ENCODE measurements at places on chromosomes 4 and X.

DNA sequence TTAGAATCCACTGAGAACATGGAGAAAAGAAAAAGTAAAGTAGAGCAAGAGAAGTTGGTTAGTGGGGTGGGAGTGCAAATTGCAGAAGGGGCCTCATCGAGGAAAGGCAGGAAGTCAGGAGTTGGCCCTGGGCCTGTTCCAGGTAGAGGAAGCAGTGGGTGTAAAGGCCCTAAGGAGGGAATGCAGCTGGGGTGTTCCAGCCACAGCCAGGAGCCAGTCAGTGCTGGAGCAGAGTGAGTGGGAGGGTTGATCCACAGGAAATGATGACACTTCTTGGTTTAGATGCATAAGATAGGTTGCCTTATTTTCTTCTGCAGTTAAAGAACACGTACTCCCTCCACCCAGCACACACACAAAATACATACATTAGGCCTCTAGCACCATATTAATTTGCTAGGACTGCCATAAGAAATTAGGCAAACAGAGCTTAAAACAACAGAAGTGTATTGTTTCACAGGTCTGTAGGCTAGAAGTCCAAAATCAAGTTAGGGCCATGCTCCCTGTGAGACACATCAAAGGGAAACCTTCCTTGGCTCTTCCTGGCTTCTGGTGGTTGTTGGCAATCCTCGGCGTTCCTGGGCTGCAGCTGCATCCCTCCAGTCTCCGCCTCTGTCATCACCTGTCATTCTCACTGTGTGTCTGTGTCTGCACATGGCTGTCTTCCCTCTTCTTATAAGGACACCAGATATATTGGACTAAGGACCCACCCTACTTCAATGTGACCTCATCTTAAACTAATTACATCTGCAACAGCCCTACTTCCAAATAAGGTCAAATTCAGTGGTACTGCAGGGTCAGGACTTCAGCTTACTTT lies 205.9 kb downstream of the AASDH start:
- DNase-seq = no peak

- DNase-seq = no peak
Measured at GRCh38 chr4:74157154-74157553, 764 bp upstream of the MTHFD2L start.

- DNase-seq = no peak
Measured at GRCh38 chrX:17104433-17104832, 158.0 kb downstream of the REPS2 start.

DNA sequence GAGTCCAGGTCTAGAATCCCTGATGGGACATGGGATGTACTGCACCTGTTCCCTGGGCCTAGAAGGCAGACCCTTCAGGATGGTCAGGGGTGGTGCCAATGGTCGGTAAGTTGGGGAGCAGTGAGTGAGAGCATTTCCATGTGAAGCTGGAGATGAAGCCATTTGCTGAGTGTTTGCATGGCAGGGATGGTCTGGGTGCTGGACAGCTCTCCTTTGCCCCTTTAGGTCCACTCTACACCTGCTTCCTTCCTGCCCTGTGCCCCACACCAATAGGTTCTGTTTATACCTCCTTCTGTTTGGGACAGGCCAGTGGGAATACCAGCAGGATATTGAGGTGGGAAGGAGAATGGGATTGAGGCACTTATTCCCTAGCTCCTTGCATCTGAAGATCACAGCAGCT lies 181.3 kb downstream of the STK32B start:
- DNase-seq = no peak

DNA sequence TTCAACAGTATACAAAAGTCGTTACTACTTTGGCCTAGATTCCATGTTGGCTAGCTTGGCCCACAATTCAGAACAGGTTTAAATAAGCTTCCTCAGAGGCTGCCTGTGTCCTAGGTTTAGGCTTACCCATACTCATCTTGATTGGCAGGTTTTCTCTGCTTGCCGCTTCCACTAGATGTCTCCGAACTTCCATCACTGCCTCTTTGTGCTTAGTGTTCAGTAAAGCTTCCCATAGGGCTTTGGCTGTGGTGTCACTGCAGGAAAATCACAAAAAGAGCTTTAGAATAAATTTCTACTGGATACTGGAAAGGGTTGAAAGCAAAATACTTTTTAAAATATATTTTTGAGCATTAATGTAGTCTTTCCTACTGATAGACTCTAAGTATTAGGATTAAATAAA lies 52.4 kb downstream of the SCFD2 start:
- no peak for DNase-seq

- DNase-seq = no peak
Measured at GRCh38 chrX:130793975-130794374, 109.0 kb downstream of the ENOX2 start.

DNA sequence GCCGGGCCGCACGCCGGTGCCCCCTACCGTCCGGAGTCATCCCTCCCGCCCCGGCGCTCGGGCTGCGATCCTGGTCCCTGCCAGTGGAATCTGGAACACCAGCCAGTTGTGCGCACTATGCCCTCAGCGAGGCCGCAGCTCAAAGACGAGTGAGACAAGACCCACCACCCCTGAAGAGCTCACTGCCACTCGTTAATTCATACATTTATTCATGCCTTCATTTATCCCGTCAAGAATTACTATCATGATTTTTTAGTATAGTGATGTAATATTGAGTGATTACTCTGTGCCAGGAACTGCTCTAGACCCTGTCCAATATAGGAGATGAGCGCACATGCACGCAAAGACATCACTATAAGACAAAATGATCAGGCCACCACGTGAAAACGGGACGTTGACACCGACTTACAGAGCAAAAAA lies 247 bp upstream of the PPA2 start:
- peak; percentile 49 for DNase-seq

GRCh38 chrX:77114501-77114900 lies 332.7 kb upstream of the FGF16 start:
- no peak for DNase-seq

- no peak for DNase-seq
Measured at GRCh38 chrX:154486396-154487207, at the start of gene UBL4A. UBL4A (minus strand) TSS chrX:154486615; CDS start chrX:154486584, 31 bp downstream.

DNA sequence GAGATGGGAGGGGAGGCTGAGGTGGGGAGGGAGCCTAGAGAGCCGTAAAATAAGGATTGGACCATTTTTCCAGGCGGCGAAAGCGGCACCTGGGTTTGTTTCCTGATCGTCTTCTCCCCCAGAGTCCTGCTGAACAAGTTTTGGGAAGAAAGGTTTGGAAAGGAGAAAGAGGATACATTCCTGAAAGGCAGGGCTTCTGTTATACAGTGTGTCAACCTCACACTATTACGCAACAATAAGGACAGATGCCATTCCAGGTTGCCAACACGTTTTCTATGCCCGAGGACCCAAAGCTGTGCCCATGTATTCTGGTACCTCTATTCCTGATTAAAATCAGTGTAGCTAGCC lies 658 bp downstream of the SCOC start:
- DNase-seq = no peak

DNA sequence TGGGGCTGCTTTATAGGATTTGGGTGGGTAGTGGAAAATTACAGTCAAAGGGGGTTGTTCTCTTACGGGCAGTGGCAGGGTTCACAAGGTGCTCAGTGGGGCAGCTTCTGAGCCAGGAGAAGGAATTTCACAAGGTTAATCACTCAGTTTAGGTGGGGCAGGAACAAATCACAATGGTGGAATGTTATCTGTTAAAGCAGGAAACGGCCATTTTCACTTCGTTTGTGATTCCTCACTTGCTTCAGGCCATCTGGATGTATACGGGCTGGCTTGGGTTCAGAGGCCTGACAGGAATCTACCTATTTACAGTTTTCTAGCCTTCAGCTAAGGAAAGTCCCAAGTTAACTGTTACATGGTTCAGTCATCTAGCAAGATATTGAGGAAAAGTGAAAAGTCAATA lies 1003.5 kb downstream of the STPG2 start:
- DNase-seq = no peak

GRCh38 chrX:39736216-39737211 lies 361.2 kb downstream of the BCOR start:
- DNase-seq = no peak

- DNase-seq = no peak
Measured at GRCh38 chr4:98434816-98435215, 173.6 kb downstream of the RAP1GDS1 start.

- DNase-seq = no peak
Measured at GRCh38 chr4:38273407-38273806, 313.2 kb downstream of the PTTG2 start.

GRCh38 chrX:51954592-51954991 lies 61.2 kb downstream of the MAGED1 start:
- DNase-seq = no peak

GRCh38 chrX:19650996-19651395 lies 135.7 kb upstream of the MAP3K15 start:
- DNase-seq = no peak

- DNase-seq = no peak
Measured at GRCh38 chr4:152697284-152698088, 17.7 kb upstream of the TMEM154 start.

- DNase-seq = no peak
Measured at GRCh38 chrX:20951016-20951810, 423.0 kb upstream of the CNKSR2 start.

DNA sequence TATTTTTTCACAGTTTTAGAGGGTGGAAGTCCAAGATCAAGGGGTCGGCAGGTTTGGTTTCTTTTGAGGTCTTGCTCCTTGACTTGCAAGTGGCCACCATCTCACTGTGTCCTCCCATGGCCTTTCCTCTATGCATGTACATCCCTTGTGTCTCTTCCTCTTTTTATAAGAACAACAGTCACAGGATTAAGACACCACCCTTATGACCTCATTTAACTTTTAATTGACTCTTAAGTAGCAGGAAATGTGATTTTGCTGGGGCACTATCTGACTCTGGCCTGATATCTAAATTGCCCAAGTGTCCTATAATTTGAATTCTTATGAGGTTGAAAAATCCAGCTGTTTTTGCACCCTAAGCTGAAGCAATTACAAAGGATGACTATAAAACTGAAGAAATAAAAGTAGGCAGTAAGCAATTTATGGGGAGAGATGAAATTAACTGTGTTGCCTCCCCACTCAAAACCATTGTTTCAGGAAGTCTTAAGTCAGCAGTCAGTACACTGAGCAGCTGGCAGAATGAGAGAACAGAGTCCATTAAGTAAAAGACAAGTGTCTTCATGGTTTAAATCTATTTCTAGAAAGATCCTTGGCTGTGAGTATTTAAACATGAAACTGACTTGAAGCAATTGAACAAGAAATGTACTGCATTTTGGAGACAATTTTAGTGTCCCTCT lies 601.3 kb downstream of the SPRY1 start:
- DNase-seq = no peak

DNA sequence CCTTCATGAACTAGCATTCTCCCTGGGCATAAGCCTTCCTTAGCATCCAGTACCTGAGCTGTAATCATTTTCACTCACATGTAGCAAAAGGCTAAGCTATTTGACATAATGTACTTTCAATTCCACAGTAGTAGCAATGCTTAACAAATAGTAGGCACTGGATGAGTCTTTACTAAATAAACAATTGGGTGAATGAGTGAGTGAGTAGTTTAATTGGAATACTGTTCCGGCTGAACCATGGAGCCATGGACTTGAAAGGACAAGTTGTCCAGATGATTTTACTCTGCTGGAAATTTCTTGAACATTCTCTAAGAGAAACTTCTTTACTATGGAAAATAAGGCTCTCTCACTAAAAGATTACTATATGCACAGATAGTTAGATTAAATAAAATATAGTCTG lies 159.3 kb downstream of the FAM47B start:
- no peak for DNase-seq

DNA sequence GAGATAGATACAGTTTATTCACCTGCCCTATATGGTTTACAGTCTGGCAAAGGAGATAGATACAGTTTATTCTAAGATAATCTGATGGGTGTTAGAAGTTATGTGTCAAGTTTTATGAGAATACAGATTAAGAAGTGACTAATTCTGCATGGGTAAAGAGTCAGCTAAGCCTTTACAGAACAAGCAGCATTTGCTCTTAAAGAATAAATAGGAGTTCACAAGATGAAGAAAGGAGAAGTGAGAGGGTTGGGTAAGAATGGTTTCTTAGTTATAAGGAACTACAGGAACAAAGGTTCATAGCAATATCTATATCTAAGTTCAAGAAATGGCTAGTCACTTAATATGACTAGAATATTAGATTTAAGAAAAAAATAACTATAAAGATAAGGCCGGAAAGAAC lies 47.6 kb downstream of the THOC2 start:
- DNase-seq = no peak

DNA sequence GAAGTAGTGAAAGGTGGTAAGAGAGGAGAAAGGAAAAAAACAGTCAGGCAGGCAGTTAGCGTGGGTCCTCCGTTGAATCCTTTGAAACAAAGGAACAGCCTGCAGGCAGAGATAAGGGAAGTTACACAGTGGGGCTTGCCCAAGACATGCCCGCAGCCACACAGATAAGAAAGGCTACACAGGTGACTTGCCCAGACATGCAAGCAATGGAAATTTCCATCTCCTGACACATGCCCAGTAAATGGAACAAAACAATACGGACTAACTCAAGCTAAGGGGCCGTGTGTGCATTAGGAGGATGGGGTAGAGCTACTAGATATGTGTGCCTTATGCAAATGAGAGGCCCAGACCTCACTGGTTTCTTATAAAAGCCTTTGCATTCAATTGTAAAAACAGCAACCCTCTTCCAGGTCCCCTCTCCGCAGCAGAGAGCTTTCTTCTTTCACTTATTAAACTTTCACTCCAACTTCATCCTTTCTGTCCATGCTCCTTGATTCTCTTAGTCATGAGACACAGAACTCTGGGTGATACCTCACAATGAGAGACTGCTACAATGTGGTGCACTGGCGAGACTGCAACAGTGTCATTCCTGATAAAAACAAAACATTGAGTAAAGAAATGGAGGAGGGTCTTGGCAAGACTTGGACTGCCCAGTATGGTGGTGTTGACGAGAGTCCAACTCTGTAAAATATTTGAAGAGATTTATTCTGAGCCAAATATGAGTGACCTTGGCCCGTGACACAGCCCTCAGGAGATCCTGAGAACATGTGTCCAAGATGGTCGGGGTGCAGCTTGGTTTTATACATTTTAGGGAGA lies 997.4 kb upstream of the PRKX start:
- DNase-seq = no peak

- no peak for DNase-seq
Measured at GRCh38 chrX:15985937-15986336, 131.3 kb upstream of the AP1S2 start.

- no peak for DNase-seq
Measured at GRCh38 chr4:27020203-27020602, 159.6 kb downstream of the STIM2 start.

DNA sequence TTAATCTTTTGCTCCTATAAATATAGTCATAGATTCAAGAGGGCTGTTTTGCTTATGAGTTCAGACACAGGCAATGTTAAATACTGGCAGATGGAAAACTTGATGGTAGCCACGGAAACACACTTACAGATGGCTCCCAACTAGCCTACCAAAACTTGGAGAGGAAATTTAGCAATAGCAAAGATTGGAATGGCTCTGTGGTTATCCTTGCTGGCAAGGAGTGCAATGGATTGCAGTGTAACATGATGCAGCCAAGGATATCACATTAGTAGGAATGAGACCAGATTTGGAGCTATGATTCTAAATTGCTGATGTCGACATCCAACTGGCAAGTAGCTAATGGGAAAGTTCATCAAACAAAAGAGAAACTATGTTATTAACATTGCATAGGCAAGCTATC lies 791.0 kb upstream of the DIAPH2 start:
- DNase-seq = no peak

- no peak for DNase-seq
Measured at GRCh38 chr4:76605099-76605563, 170.1 kb downstream of the SHROOM3 start.

- no peak for DNase-seq
Measured at GRCh38 chrX:107700317-107700774, 72.0 kb downstream of the PRPS1 start.

- no peak for DNase-seq
Measured at GRCh38 chr4:183100827-183101226, 1.8 kb downstream of the WWC2 start.

Data from stimulated activated CD8-positive, alpha-beta memory T cell treated with anti-CD3 and anti-CD28 coated beads, Interleukin-4, amount 100 ng/mL, for 1 hour (primary cell).